A549 treated with CpdA at 1 μM for 4 hours (cell line): ENCODE measurements at places on chromosomes 5 and 9. TPM values are rescaled to one million over a fixed set of nuclear protein-coding genes. Genes with fewer than 3 reads are reported as not detected.

ANKS6 gene
- total RNA-seq = 14.7 to 25.0 TPM (median 22.8 TPM) in 5 replicates

SOX30 gene
- 0.05 to 0.07 TPM in 2 of 5 replicates, not detected in the others for total RNA-seq

CDKN2B gene
- total RNA-seq = not detected in 5 replicates

ORM2 gene
- not detected in 5 replicates for total RNA-seq

HAPLN1 gene
- total RNA-seq = not detected in 5 replicates

PCA3 gene
- total RNA-seq = not detected in 5 replicates

PITX1 gene
- 19.3 to 35.2 TPM (median 34.6 TPM) in 5 replicates for total RNA-seq

SAPCD2 gene
- 13.9 to 28.6 TPM (median 24.4 TPM) in 5 replicates for total RNA-seq

GARIN3 gene
- not detected in 5 replicates for total RNA-seq

TMEM171 gene
- total RNA-seq = 3.9 to 6.9 TPM (median 4.9 TPM) in 5 replicates

PTGER4 gene
- 0.70 to 1.8 TPM (median 0.72 TPM) in 5 replicates for total RNA-seq

AK6 gene
- total RNA-seq = 37.4 to 57.8 TPM (median 51.8 TPM) in 5 replicates

CNOT6 gene
- 18.2 to 22.8 TPM (median 20.4 TPM) in 5 replicates for total RNA-seq

SLC22A5 gene
- 16.0 to 19.7 TPM (median 16.9 TPM) in 5 replicates for total RNA-seq

GABRA6 gene
- not detected in 5 replicates for total RNA-seq

FAT2 gene
- total RNA-seq = 0.01 TPM in 1 of 5 replicates, not detected in the others

PHAX gene
- 49.3 to 69.2 TPM (median 53.1 TPM) in 5 replicates for total RNA-seq

ZNF883 gene
- total RNA-seq = 0.74 to 1.3 TPM (median 0.85 TPM) in 5 replicates

FRMPD1 gene
- 0.01 to 0.12 TPM (median 0.05 TPM) in 4 of 5 replicates, not detected in the other for total RNA-seq

REXO4 gene
- total RNA-seq = 31.4 to 44.3 TPM (median 39.2 TPM) in 5 replicates

TPM2 gene
- 578 to 668 TPM (median 633 TPM) in 5 replicates for total RNA-seq

PCDHB14 gene
- total RNA-seq = 0.06 to 0.13 TPM (median 0.09 TPM) in 5 replicates

FBXL7 gene
- 1.3 to 1.8 TPM (median 1.6 TPM) in 5 replicates for total RNA-seq

RNF208 gene
- 1.1 to 2.4 TPM (median 1.9 TPM) in 5 replicates for total RNA-seq

NTRK2 gene
- 0.02 to 0.04 TPM (median 0.03 TPM) in 3 of 5 replicates, not detected in the others for total RNA-seq

RANBP17 gene
- 1.9 to 3.1 TPM (median 2.3 TPM) in 5 replicates for total RNA-seq

CCNI2 gene
- 0.09 to 0.36 TPM (median 0.11 TPM) in 4 of 5 replicates, not detected in the other for total RNA-seq

SLC31A2 gene
- total RNA-seq = 6.2 to 8.1 TPM (median 7.8 TPM) in 5 replicates

ADAMTS16 gene
- total RNA-seq = 1.5 to 1.7 TPM (median 1.7 TPM) in 5 replicates

ITGA2 gene
- total RNA-seq = 22.6 to 36.8 TPM (median 31.8 TPM) in 5 replicates

FSTL4 gene
- 2.4 to 4.5 TPM (median 3.5 TPM) in 5 replicates for total RNA-seq

TUSC1 gene
- 4.8 to 9.0 TPM (median 7.1 TPM) in 5 replicates for total RNA-seq

HEMGN gene
- total RNA-seq = not detected in 5 replicates

DMRT3 gene
- not detected in 5 replicates for total RNA-seq

CEP72 gene
- total RNA-seq = 8.8 to 10.7 TPM (median 10.6 TPM) in 5 replicates

PCDHGB2 gene
- total RNA-seq = 0.07 to 0.19 TPM (median 0.17 TPM) in 5 replicates

PTGR1 gene
- total RNA-seq = 362 to 407 TPM (median 392 TPM) in 5 replicates

PCDHA13 gene
- 0.06 to 0.10 TPM (median 0.07 TPM) in 4 of 5 replicates, not detected in the other for total RNA-seq

MYMK gene
- total RNA-seq = not detected in 5 replicates

DAB2IP gene
- 11.5 to 14.9 TPM (median 13.5 TPM) in 5 replicates for total RNA-seq

UGCG gene
- 16.3 to 22.7 TPM (median 17.8 TPM) in 5 replicates for total RNA-seq

IL13 gene
- 0.07 TPM in 1 of 5 replicates, not detected in the others for total RNA-seq

C5orf46 gene
- not detected in 5 replicates for total RNA-seq

ACTL7B gene
- total RNA-seq = not detected in 5 replicates

CTNNAL1 gene
- 51.7 to 58.9 TPM (median 54.6 TPM) in 5 replicates for total RNA-seq

ZDHHC21 gene
- total RNA-seq = 2.1 to 4.5 TPM (median 2.6 TPM) in 5 replicates

GAS1 gene
- 0.05 to 0.13 TPM (median 0.10 TPM) in 5 replicates for total RNA-seq

IL31RA gene
- total RNA-seq = 1.3 to 2.0 TPM (median 1.9 TPM) in 5 replicates

PRRX2 gene
- total RNA-seq = 2.8 to 7.2 TPM (median 6.5 TPM) in 5 replicates

KIAA1191 gene
- 65.0 to 78.5 TPM (median 70.0 TPM) in 5 replicates for total RNA-seq

BNC2 gene
- total RNA-seq = 3.9 to 6.9 TPM (median 5.1 TPM) in 5 replicates

ACSL6 gene
- total RNA-seq = 0.06 to 0.24 TPM (median 0.17 TPM) in 4 of 5 replicates, not detected in the other

NSA2 gene
- 121 to 165 TPM (median 140 TPM) in 5 replicates for total RNA-seq

ARHGEF37 gene
- 0.77 to 1.1 TPM (median 0.90 TPM) in 5 replicates for total RNA-seq

PCDHGB5 gene
- total RNA-seq = 1.9 to 2.8 TPM (median 2.4 TPM) in 5 replicates

FAM221B gene
- not detected in 5 replicates for total RNA-seq

FAM170A gene
- total RNA-seq = not detected in 5 replicates

ZNF462 gene
- 4.2 to 6.1 TPM (median 4.5 TPM) in 5 replicates for total RNA-seq

CAMK2A gene
- total RNA-seq = 0.87 to 1.4 TPM (median 1.1 TPM) in 5 replicates

FEM1C gene
- 6.1 to 7.6 TPM (median 6.1 TPM) in 5 replicates for total RNA-seq
